DMS79 treated with DMSO at 0.1 percent for 48 hours (cell line): ENCODE measurements at places on chromosomes 1 and 21.

- no peak for DNase-seq
Measured at GRCh38 chr21:7957713-7958064, 2563.7 kb upstream of the TPTE start.

GRCh38 chr1:232114985-232115384 lies 488.4 kb downstream of the DISC1 start:
- no peak for DNase-seq

DNA sequence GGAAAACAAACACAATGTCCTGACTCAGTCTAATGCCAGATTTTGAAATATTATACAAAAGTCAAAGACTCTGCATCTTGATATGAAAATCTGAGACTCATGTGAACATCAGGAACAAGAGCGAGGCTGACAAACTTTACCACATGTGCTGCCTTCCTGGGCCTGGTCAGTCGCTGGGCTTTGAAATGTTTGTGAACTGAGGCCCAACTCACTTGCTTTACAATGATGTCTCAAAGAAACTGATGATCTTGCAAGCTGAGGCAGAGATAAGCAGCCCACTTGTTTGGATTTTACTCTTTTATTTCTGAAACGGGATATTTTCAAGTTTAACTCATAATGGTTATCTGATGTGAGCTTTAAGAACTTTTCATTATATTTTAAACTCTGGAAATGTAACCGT lies 2.1 kb downstream of the BCAR3 start:
- no peak for DNase-seq

DNA sequence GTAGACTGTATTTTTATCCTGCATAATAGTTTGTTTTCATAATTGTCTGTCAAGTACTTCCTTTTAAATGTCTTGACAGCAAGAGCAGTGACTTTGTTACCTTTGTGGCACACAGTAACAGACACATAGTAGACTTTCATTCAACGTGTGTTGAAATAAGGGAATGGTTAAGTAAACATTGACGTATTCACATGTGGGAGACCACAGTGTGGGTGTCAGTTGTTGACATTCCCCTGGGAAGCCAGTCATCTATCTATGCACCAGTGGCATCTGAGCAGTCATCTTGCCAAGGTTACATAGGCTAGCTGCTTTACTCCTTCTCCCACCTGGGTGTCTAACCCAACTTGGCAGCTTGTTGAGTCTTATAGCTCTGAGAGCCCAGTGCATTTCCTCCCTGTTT lies 1.4 kb upstream of the NUP133 start:
- no peak for DNase-seq

GRCh38 chr1:204902671-204903070 lies 32.0 kb downstream of the NFASC start:
- peak; percentile 89 for DNase-seq

DNA sequence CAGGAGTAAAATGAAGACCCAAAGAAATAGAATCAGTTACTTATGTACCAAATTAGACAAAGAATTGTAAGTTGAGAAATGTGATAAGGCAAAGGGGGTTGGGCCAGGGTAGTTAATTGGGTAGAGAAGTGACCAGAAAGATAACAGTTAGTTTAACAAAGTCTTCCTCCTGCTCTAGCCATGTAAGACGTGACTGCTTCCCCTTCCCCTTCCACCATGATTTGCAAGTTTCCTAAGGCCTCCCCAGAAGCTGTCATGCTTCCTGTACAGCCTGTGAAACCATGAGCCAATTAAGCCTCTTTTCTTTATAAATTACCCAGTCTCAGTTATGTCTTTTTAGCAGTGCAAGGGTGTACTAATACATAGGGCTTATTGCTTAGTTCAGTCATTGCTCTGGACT lies 142.0 kb upstream of the PDE4B start:
- DNase-seq: no peak

- no peak for DNase-seq
Measured at GRCh38 chr1:51627672-51628071, 10.8 kb downstream of the OSBPL9 start.

DNA sequence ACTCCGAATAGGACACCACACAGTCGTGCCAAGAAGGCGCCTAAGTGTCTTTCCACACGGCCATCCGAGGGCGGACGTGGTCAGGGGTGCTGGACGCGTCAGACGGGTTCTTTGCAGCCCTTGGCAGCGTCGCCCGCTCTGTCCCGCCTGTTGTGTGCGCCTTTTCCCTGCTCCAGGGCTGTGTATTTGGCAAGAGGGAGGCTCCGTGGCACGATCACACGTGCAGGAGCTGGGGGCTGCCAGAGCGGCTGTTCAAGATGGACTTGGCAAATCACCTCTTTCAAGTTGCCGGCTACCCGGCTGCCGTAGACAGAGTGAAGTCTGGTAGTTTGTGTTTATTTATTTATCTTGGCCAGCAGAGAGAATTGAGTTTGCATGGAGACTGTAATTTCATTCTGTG lies 31.9 kb downstream of the PRKCZ start:
- DNase-seq: no peak

DNA sequence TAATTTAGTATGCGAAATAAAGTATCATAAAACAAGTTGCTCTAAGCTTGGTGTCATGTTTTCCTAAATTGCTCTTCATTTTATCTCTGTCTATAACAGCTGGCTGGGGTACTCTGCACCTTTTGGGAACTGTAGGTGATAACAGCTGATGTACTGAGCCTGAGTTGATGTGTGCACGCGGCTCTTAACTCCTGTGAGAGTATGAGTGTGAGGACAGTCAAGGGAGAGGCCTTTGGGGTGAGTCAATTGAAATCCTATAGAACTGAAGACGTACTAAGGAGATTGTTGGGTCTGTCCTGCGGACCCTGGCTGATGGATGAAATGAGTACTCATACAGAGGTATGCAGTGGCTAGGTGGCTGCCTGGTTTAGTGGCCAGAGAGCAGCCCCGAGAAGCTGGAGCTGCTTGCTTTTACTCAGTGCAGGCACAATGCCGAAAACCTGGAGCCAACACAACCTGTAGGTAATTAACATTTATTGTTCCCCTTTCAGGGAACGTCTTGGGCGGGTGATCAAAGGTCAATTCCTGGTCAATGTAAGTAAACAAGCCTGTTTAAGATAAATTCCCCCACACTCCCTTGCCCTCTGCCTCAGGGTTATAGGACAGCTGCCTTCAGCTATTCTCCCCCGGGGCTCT lies 188.5 kb downstream of the PRDM2 start:
- no peak for DNase-seq

DNA sequence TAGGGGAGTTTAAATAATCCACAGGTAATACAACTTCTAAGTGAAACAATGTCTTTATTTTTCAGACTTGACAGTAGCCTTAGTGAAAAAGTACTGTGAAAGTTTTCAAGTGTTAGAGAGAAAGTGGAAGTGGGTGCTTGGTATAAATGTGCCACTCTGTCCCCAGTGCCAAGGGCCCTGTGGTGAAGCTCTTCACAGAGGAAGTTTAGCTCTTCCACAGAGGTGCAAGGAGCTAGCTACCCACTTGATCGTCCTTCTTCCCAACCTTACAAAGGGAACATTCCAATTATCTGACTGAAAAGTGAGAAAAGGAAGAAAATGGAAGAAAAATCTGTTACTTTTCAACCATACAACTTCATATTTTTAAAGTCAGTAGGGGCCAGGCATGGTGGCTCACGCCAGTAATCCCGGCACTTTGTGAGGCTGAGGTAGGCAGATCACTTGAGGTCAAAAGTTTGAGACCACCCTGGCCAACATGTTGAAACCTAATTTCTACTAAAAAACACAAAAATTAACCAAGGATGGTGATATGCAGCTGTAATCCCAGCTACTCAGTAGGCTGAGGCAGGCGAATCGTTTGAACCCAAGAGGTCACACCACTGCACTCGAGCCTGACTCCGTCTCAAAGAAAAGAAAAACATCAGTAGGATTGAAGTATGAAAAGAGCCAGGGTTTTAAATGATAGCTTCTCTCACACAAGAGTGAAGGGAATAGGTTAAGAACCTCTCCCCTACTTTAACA lies 41.0 kb upstream of the PTPRC start:
- DNase-seq: no peak

DNA sequence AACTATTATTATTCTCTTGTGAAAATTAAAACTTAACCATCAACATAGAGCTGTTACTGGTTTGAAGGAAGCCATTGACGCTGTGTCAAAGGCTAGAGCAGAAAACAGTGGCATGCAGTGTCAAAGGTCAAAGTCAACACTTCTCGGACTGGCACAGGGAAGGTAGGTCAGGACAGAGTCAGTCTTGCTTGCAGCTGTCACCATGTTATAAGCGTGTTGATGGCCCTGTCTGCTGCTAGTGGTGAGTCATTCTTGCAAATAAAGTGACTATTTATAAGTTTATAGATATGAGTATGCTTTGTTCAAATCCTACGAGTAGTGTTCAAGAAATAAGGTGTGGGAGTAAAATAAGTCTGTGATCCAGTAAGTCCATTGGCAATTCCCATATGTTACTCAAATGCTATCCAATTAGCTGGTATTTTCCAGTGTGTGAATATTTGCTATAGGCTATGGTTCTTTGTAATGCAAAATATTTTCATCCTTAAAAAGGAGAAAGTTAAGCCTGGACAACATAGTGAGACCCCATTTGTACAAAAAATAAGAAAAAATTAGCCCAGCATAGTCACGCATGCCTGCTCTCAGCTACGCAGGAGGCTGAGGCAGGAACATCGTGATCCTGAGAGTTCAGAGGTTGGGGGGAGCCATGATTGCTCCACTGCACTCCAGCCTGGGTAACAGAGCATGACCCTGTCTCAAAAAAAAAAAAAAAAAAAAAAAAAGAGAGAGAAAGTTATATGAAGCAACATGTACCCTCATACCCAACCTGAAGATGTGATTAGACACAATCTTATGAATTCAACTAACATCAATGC lies 26.3 kb upstream of the TINAGL1 start:
- peak; percentile 38 for DNase-seq

GRCh38 chr21:22019766-22020165 lies 1021.6 kb downstream of the NCAM2 start:
- no peak for DNase-seq

DNA sequence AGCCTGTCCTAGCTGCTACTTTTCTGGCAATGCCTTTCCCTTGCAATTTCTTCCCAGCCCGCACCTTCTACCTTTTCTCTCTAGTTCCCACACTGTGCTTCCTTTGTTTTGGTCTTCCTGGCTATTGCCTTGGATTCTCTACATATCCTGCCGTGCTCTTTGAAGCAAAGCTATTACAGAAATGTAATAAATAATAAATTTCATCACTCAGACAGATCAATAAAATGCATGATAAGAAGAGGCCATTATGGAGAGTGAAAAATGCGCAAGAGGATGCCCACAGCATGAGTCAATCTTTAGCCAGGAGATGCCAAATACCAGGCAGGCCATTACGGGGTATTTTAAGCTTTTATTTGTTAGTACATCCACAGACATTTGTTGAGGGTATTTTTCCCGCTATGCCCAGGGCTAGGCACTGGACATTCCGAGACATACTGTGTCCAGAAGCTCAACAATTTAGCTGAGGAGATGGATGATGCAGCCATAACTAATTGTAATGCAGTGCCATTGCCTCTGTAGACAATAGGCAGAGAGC lies 163.6 kb downstream of the ST6GALNAC3 start:
- no peak for DNase-seq

- no peak for DNase-seq
Measured at GRCh38 chr21:41294548-41295231, 21.9 kb upstream of the FAM3B start.
